ENCODE measurements at places on chromosomes 2 and 18.
A peak's percentile ranks its signal among the peaks of the same experiment; 100 is the strongest.

GRCh38 chr18:41992703-41993102 is 37.7 kb downstream of the PIK3C3 start:
- no peak for DNase-seq

GRCh38 chr2:171523088-171524017 is 1.1 kb downstream of the CYBRD1 start:
- no peak for DNase-seq

DNA sequence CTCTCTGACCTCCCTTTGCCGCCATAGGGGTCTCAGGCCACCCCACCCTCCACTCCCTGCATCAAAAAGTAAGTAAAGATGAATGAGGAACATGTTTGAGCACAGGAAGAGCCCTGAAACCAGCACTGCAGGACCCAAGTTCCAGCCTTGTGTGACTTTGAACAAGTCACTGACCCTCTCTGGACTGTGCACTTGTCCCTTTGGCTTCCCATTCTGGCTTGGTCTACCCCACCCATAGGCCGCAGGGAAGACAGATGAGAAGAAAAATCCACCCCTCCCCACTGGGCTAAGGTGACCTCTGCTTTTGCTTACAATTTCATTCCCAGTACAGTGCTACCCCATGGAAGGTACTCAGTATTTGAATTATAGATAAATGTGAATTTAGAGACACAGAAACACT is 43.8 kb downstream of the TMEM17 start:
- no peak for DNase-seq

DNA sequence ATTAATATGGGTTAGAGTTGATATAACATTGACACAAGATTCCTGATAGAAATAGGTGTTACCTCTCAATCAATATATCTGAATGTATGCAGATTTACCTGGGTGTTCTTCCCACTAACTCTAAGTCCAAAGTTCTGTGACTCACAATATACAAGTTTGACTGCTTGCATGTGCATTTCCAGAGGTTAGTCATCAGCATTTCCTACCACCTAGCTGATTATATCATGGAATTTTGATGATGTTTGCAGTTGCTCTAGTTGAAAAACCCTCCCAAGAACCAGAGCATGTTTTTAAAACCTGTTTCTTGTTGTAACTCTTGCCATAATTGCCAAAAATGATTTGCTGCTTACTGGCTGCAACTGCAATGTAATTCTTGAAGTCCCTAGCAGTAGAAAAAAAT is 15.0 kb upstream of the DSG1 start:
- no peak for DNase-seq

GRCh38 chr18:35355140-35355618 is 11.0 kb upstream of the ZNF24 start:
- DNase-seq = peak; percentile 31
